ENCODE measurements at places on chromosomes 2 and 18.

GRCh38 chr2:120825370-120826259, 89.9 kb downstream of the GLI2 start:
- no peak for DNase-seq

DNA sequence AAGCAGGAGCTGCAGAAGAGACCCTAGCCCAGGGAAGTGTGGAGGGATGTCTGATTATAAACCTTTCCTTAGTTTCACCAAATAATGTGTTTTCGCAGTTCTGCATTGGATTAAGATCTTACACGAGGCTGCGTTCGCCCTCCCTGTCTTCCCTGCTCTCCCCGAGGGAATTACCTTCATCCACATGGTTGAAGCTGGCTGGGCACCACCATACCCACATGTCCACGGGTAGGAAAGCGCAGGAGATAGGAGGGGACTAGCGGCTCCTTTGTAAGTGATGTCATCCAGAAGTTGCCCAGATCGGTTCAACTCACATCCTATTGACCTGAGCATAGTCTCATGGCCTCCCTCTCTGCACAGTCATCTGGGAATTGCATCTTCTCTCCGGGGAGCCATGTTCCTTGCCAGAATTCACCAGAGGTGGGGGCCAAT, 1.1 kb downstream of the TTL start:
- no peak for DNase-seq

GRCh38 chr2:42726680-42727079, 37.3 kb downstream of the OXER1 start:
- no peak for DNase-seq

DNA sequence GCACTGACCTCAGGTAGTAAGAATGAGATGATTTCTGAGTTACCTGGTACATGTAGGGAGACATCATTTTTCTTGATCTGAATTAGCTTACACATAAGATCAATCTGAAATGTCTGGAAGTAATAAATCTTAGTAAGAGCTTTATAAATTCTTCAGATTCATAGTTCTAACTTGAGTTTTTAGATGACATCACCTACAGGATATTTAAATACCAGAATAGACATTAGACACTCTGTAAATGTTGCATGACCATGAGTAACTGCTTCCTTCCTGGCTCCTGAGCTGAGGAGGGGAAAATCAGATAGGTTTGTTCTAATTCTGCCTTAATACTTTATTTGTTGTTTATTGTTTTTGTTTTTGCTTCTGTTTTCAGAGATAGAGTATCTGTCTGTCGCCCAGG, 181.8 kb downstream of the PHLPP1 start:
- no peak for DNase-seq

- DNase-seq = no peak
Observed at GRCh38 chr2:60512062-60512622, 41.3 kb downstream of the BCL11A start.

DNA sequence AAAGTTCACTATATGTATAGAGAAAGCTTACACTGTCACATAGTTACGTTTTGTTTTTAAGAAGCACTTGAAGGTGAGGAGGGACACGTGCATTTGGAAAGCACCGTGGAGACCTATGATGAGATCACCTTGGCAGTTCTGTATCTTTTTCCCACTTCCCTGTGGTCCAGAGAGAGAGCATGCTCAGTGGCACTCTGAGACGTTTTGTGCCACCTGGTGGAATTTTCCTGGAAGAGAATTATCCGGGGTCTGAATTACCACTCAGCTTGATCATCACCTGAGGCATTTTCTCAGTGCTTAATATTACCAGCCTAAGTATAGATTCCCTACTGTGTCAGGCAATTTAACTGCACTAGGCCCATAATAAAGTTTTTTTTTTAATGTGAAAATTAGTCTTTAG, 469.4 kb upstream of the SMIM21 start:
- peak; percentile 77 for DNase-seq

GRCh38 chr2:178280244-178280852, 86.0 kb downstream of the OSBPL6 start:
- DNase-seq = no peak

DNA sequence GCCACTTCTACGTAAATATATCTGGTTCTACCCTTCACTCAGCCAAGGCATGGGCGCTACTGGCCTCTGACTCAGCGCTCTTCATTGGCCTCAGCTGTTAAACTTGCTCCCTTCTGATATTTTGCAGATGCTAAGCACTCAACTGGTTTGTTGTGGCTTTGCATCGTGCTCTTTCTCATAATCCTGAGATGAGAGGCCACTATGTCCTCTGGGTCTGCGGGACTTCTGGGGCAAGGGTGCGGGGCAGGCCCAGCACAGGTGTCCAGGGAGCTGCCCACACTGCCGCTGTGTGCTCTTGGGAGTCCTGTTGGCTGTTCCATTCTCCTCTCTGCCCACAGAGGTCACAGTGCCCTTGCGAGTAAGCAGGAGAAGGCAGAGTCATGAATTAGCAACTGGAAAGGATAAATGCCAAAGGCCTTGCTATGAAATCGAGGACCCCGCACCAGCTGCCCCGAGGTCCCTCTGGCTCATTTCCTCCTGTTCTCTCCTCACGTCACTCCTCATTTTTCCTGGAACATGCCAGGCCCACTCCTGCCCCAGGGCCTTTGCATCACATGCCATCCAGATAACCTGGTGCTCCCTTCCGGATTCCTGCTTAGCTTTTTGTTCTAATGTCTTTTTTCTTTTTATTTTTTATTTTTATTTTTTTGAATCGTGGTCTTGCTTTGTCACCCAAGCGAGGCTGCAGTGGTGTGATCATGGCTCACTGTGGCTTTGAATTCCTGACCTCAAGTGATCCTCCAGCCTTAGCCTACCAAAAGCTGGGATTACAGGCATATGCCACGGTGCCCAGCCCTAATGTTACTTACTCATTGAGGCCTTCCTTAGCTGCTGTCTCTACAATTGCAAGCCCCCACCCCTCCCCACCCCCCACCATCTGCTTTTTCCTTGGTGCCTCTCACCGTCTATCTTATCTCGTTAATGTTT, 34.9 kb upstream of the MAT2A start:
- DNase-seq = no peak

DNA sequence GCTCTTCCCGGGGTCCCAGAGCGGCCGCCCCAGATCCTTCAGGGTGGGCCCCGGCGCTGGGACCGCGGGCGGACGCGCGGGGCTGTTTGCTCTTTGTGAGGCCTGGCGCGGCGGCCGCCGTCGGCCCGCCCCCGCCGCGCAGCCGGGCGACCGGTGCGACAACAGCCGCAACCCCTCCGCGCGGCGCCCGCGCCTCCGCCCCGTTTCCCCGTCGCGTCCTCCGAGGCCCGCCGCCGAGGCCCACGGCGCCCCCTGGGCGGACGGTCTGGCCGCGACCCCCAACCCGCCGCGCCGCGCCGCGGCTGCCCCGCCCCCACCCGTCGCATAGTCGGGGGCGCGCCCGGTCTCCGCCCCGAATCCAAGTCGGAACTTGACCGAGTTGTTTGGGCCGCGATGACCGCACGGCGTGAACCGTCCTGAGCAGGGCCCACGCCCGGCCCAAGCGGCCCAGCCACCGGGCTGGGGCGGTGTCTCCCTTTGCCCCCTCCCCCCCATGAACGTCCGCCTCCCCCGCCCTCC, 448 bp downstream of the YPEL5 start:
- no peak for DNase-seq

- no peak for DNase-seq
Observed at GRCh38 chr2:40178971-40179370, 272.9 kb downstream of the SLC8A1 start.

- no peak for DNase-seq
Observed at GRCh38 chr18:22723221-22723620, 209.9 kb upstream of the RBBP8 start.

GRCh38 chr2:203690117-203690431, 16.4 kb upstream of the CD28 start:
- DNase-seq = no peak

Measured in D721Med (cell line).